ENCODE measurements at places on chromosomes 12 and 14.

GRCh38 chr12:91057368-91058165 is at the start of gene KERA:
Gene KERA, minus strand, starts transcription at chr12:91058024. Its CDS starts 1,743 bp downstream, at chr12:91056281.
- DNase-seq, result no peak

DNA sequence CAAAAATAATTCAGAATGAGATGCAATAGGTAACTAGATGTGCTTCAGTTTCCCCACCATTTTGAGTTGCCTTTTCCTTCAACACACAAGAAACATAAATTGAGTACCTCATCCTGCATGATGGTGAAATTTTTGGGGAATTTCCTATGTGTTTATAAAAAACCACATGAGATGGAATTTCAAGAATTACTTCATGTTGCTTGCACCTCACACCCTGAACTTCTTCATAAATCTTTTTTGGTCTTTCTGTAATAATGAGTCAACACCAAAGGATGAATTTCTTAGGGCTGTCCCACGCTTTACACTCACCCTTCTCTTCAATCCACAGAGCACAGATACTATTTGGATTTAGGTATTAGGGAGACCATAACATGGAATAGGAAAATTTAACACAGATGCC is 22.6 kb upstream of the LUM start:
- no peak for DNase-seq

- DNase-seq, result no peak
Observed at GRCh38 chr12:1970331-1970900, 33.8 kb downstream of the DCP1B start.

DNA sequence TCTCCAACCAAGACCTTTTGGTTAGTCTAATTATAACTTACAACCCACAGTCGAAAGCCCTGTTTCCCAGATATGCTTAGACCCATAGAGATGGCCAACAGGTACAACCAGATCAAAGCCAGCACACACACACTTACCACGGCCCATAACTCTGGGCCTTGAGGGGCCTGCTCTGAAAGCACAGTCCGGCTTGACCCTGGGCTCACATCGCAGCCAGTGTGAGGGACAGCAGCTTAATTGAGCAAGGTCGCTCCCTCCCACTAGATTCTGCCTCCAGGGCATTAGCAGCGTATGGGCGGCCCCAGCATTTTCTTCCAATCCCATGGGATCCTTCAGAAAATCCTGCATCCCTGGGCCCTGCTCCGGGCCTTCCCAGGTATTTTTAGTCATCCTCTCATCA is 157.4 kb upstream of the FKBP4 start:
- DNase-seq, result no peak

All from NCI-H526 treated with DMSO at 0.1 percent for 48 hours (cell line).